ENCODE measurements at places on chromosomes 5 and 9.

GRCh38 chr5:52523701-52524100 is 264.0 kb upstream of the ITGA1 start:
- DNase-seq: no peak

- no peak for DNase-seq
Observed at GRCh38 chr5:32909207-32909606, 198.1 kb downstream of the NPR3 start.

- no peak for DNase-seq
Observed at GRCh38 chr9:92807031-92807756, 42.6 kb upstream of the BICD2 start.

- no peak for DNase-seq
Observed at GRCh38 chr9:87910821-87911220, 6.9 kb upstream of the SPATA31C1 start.

DNA sequence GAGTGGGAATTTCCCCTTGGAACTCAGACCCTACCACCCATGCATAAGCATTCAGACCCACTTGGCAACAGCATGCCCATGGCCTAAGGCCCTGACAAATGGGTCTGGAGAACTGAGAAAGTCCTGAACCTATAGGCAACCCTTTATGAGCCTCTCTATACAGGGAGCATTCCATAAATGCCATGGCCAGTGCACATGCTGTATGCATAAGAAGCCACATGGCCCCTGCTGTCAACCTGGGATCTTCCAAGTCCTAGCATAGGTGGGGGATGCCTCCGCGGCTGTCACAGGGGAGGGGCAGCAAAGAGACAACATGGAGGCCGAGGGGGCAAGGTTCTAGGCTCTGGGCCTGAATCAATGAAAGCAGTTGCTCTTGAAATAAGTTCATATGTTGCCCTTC is 8.2 kb upstream of the NIPAL4 start:
- no peak for DNase-seq

- DNase-seq: no peak
Observed at GRCh38 chr5:74240783-74241750, 399.5 kb downstream of the ENC1 start.

DNA sequence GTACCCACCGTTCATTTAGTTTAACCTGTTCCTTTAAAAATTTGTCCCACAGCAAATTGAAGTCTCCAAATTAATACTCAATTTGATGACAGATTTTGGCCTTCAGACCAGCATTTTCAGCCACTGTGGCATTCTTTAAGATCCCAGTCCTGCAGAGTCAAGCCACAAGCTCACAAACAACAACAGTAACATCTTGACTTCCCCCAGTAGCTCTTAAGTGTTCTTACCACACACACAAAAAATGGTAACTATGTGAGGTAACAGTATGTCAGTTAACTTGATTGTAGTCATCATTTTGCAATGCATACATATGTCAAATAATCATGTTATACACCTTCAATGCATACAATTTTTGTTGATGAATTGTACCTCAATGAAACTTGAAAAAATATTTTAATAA is 247.9 kb downstream of the LURAP1L start:
- no peak for DNase-seq

- no peak for DNase-seq
Observed at GRCh38 chr5:150765011-150765798, 6.4 kb upstream of the DCTN4 start.

- no peak for DNase-seq
Observed at GRCh38 chr9:22469928-22470544, 23.4 kb downstream of the DMRTA1 start.

GRCh38 chr5:167898361-167899042 is 392.9 kb upstream of the WWC1 start:
- DNase-seq: no peak

- no peak for DNase-seq
Observed at GRCh38 chr9:18297056-18297841, 176.7 kb upstream of the ADAMTSL1 start.

GRCh38 chr5:4584982-4585381 is 555.1 kb upstream of the ADAMTS16 start:
- no peak for DNase-seq

DNA sequence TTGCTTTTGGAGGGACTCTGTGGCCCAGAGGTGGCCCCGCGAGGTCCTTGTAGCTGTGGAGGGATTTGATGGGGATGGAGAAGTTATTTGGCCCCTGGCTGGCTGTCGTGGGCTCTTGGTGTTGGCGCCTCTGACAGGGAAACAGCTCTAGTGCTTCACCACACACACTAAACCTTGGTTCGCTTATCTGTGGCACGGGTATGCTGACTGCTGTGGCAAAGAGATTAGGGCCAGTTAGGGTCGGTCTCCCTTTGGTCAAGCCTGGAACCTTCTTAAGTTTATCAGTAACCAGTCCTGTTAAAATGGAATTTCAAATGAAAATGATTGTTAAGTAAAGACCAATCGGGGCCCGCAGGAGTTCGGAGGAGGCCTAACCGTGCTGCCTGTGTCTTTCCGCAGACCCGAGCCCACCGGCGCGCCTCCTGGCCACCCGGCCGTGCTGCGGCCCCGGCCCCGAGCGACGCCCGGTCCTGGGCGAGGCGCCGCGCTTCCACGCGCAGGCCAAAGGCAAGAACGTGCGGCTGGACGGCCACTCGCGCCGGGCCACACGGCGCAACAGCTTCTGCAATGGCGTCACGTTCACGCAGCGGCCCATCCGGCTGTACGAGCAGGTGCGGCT is 28.4 kb downstream of the NEURL1B start:
- no peak for DNase-seq

DNA sequence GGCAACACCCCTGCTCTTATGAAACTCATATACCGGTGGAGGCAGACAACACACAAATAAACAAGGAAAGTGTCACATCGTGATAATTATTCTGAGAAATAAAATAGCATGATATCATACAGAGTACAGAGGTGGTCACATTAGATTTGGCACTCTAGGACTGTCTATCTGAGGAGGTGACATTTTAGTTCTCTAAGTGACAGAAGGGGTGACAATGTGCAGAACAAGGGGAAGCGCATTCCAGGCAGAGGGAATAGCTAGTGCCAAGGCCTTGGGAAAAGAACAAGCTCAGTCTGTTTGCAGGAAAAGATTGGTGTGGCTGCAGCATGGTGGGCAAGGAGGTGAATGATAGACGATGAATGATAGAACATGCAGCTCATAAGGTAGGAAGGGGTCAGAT is 12.7 kb upstream of the IRF1 start:
- DNase-seq: no peak

- DNase-seq: no peak
Observed at GRCh38 chr5:83184534-83184933, 107.2 kb downstream of the XRCC4 start.

- DNase-seq: no peak
Observed at GRCh38 chr9:113920872-113921271, 44.8 kb downstream of the ZNF618 start.

DNA sequence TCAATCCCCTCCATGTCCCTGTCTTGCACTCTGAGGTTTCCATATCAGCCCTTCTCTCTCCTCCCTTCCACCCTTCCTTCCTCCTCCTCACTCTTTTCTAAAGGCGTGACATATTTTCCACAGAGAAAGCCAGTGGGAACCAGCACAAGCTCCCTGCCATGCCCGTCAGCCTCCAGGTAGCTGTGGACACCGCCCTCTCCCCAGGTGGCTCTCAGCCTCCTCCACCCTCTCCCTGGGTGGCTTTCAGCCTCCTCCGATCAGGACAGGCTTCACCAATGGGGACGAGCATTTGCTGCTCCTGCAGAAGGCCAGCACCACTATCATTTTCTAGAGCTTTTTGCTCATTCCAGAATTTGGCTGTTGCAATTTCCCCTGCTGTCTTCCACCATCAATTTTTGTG is 236.6 kb downstream of the GADD45G start:
- no peak for DNase-seq

DNA sequence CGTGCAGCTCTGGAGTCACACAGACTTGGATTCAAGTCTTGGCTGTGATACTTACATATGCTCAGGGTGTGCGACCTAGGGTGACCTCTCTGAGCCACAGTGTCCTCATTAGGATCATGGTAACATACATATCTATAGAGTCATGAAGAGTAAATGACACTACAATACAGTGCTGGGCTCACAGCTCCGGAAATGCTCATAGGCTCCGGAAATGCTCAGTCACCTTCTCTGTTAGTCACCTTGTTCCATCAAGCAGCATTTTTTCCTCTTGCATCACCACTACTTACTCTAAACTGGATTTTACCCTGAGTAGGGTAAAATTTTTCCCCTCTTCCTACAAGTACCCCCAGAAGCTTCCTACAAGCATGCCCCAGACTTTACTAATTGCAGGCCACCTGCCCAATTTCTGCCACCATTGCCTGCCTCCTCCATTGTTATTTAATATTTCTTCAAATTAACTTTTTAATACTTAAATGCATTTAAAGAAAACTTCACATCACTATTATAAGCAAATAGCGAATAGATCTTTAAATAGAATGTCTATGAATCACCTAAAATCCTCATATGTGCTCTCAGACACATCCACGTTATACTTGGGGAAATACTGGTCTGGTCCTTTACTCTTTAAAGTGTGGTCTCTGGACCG is 147.6 kb upstream of the SPRY4 start:
- DNase-seq: no peak

GRCh38 chr5:153714798-153715197 is 224.3 kb downstream of the GRIA1 start:
- DNase-seq: no peak

- no peak for DNase-seq
Observed at GRCh38 chr9:99745085-99745484, 76.6 kb upstream of the NR4A3 start.

DNA sequence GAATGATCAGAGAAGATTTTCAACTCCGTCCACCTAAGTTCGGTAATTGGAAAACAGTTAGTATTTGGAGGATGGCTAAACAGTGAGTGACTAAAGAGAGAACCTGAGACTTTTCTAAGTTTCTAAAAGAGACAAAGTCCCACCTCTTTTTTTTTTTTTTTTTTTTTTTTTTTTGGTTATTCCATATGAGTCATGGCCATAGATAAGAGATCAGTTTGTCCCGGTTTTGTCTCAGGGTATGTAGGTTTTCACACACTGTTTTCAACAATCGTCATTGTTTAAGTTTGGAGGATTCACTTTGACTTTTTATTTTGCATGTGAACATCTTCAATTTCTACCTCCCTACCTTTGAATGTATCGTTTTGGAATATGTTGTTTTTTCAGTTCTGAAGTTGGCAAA is 85.9 kb downstream of the NTRK2 start:
- DNase-seq: no peak

DNA sequence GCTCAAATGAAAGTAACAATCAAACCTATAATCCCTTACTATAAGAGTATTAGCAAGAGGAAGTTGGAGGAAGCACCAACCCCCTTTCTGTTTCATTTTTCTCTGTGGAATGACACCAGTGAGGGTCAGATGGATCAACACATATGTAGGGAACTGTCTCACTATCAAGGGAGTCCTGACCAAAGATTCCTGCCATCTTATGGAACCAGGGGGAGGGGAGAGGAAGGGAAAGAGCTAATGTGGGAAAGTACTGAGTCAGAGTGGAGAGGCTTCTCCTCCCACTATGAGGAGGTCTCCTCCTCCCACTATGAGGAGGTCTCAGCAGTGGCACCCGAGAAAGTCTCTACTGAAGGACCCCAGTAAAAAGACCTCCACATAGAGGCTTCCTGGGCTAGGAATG is 73.3 kb upstream of the PCSK1 start:
- no peak for DNase-seq

- no peak for DNase-seq
Observed at GRCh38 chr9:127847178-127847510, 7.3 kb downstream of the ENG start.

GRCh38 chr9:37432020-37432419 is 9.5 kb downstream of the GRHPR start:
- DNase-seq: no peak

DNA sequence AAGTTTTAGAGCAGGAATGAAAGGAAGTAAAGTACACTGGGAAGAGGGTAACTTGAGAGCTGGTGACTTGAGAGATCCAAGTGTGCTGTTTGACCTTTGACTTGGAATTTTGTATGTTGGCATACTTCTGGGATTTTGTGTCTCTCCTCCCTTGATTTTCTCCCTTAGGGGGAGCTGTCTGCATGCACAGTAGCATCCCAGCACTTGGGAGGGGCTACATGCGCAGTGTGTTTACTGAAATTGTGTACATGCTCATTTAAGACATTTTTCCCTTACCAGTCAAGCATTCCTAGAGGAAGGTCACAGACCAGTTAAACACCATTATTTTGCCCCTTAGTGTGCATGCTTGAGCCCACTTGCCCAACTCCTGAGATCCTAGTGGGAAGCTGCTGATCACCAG is 120.1 kb downstream of the ZNF622 start:
- no peak for DNase-seq

DNA sequence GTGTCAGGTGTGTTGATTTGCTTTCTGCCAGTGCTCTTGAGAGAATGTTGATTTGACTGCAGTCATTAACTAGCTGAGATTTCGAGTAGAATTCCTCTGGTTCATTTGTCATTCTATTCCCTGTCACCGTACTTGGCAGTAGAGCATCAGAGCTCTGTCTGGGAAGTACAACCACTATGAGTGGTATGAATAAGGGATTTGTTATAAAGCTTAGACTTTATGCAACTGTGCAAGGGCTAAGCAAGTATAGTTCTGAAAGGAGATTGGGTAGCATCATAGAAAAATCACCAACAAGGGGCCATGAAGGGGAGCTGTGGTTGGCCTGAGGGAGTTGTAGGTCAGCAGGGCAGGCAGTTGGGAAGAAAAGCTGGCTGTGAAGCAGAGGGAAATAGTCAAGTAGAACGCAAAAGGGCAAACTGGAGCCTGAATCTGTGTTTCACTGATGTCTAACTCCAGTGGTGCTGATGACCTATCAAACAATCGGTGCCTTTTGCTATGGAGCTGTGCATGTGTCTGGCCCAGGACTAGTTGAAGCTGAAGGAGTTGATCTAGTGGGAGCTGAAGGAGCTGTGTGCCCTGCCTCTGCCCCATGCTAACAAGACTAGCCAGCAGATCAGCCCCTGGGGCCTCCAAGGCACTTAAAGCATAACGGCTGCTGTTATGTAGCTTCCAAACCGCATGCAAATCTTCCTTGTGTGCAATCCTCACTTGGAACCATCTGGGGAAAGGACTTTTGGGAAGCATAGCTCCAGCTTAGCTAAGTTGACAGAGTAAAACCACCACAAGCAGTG is 110.0 kb downstream of the SLC28A3 start:
- DNase-seq: no peak

DNA sequence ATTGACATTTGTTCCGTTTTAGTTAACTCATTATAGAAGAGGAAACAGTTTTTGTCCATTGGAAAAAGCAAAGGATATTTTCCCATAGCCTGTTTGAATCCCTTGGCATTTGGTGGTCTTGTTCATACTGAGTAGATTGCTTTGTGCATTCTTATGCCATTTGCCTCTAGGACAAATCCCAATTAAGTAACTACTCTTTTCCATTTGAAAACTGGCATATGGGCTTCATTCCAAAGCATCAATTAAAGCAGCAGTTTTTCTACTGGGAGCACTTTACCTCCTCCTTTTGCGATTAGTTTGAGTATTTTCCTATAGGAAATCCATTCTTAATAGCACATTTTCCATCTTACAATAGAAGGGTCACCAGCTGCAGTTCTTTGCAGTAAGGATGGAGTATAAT is 31.2 kb downstream of the GPR21 start:
- DNase-seq: no peak

GRCh38 chr9:131707733-131708157 is 32.1 kb downstream of the RAPGEF1 start:
- DNase-seq: no peak

Measured in activated gamma-delta T cell (primary cell).